Cerebellar cortex (tissue), 1 donor: ENCODE measurements at places on chromosomes 5 and 9.

DNA sequence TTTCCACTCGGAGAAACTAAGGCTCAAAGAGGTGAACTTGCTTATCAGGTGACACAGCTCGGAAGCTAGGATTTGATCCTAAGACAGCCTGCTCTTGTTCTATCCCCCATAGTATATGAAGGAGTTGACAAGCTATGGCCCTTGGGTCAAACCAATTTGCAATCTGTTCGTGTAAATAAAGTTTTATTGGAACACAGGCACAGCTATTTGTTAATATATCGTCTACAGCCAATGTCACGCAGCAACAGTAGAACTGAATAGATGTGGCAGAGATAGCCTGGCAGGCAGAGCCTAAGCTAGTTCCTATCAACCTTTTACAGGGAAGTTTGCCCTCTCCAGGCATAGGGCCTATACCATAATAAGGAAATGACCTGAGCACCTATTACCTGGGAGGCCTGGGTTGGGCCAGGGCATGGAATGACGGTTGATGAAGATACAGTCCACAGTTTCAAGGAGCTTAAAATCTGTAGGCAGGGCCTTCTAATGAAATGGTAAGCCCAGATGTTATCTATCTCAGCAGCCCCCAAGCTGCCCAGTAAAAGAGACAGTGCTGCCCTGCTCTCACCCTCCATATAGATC lies 179.0 kb downstream of the TTLL11 start:
- no peak for DNase-seq

DNA sequence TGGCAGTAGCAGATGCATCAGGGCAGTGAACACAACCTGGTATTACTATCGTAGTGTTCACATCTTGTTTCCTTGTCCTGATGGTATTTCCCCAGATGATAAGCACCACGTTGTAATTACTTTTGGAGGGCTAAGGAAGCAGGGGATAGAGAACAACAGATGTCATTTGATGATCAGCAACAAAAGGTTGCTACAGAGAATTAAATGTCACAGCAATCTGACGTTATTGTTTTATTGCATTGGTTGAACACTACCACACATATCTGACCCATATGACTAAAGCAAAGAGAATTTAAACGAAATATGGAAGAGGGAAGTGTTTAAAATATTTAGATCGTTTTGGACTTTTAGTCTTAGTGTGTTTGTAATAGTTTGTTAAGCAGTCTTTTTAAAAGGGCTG lies 408.3 kb downstream of the SH3GL2 start:
- no peak for DNase-seq

- no peak for DNase-seq
Measured at GRCh38 chr9:123373946-123374345, 17.9 kb downstream of the CRB2 start.

DNA sequence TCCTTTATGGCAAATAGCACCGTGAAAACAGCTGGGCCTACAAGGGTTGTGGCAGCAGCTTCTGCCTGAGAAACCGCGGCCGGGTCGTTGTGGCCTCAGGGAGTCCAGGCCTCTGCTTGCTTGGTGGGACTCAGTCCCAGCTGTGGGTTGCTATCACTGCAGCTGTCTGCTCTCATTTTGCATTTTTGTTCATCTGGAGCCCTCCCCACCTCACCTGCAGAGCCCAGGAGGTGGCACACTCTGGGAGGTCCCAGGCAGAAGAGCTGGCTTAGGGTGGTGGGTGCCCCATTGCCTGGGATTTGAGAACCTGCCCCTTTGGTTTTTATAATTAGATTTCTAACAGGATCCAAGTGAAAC lies 138.4 kb downstream of the GADD45G start:
- DNase-seq, result no peak

DNA sequence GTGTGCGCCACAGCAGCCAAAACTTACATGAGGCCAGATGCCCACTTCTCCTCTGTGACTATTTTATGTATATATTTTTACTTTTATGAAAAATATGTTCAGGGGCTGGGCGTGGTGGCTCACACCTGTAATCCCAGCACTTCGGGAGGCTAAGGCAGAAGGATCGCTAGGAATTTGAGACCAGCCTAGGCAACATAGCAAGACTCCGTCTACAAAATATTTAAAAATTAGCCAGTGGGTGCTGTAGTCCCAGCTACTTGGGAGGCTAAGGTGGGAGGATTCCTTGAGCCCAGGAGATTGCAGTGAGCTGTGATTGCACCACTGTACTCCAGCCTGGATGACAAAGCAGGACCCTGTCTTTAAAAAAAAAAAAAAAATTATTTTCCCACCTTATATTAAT lies 83.2 kb downstream of the RFK start:
- no peak for DNase-seq

- DNase-seq, result no peak
Measured at GRCh38 chr5:17727098-17727497, 92.8 kb downstream of the TAF11L14 start.
